ENCODE measurements at places on chromosomes 7 and 10. TPM values are rescaled to one million over a fixed set of nuclear protein-coding genes. Genes with fewer than 3 reads are reported as not detected.
A peak's percentile ranks its signal among the peaks of the same experiment; 100 is the strongest.

- peak; percentile 70 for DNase-seq
These were observed 474.6 kb upstream of the FZD8 start for GRCh38 chr10:36116731-36117130.

DNA sequence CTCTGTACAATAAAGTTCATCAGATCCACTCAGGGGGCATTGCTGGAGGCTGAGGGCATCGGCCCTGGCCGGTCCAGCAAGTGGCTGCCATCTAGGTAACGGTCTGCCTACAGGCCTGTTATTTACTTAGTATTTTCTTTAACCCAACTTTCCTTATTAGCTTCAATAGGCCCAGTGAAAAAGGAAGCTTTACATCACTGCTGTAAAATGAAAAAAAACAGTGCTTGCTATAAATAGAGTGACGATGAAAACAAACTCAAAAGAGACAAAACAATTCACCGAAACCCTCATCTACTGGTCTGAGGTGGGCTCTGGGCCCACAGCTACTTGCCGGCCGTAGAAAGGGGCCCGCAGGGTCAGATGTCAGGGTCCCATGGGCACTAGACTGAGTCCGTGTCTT is 192.5 kb downstream of the ELFN1 start:
- no peak for DNase-seq

- no peak for DNase-seq
These were observed 63.6 kb downstream of the INSIG1 start for GRCh38 chr7:155361346-155361680.

- DNase-seq, result peak; percentile 84
These were observed 88.5 kb upstream of the ATP6V0A4 start for GRCh38 chr7:138886501-138886917.

DNA sequence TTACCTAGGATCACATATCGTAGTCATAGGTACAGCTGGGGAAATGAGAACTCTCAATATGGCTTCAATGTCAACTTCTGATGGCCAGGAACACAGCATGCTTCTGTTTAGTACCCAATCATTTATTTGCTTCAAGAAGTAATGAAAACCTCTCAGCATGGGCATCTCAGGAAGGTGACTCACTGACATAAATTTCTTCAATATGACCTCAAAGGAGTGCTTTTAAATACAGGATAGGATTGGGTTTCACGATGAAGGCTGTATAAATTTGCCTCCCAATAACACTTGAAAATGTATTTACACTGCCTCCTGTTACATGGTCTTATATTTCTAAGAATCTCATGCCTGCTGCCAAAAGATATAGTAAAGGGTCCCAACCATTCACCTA is 15.1 kb downstream of the ITGA8 start:
- no peak for DNase-seq

- DNase-seq, result no peak
These were observed 103.3 kb upstream of the FAM133B start for GRCh38 chr7:92693519-92693918.

DNA sequence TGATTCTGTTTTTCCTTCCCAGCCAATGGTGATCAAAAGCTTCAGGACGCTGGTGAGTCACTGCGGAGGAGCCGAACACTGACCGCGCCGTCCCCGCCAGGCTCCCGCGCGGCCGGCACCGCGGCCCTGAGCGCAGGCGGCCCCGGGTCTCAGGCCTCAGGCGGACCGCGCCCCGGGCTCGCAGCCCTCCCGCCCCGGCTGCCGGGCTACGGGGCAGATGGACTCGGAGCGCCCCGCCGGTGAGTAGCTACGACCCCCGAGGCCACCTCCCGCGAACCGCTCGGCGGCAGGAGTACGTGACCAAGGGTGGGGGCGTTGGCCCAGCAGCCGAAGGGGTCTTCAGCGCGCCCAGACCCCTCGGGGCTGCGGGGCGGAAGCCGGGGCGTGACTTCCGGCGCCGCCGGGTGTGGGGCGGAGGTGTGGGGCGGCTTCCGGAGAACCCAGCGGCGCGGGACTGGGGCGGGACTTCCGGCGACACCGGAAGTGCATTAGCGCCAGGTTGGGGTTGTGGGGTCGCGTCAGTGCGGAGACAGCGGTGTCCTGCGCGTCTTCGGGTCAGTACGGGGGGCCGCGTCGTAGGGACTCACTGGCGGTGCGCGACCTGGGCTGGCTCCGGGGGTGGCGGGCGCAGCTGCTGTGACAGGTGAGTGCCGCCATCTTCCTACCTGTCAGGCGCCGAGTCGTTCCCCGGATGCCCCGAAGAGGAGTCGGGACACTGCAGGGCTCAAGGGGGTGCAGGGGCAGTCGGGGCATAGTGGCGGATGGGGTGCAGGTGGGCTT is at the start of gene WDR37:
TSS of gene WDR37 (plus strand) at position 60 of the 780 bp plus-strand sequence. CDS start 15,771 bp downstream, outside the sequence.
- peak; percentile 93 for DNase-seq

- DNase-seq, result no peak
These were observed 222.1 kb downstream of the WDR37 start for GRCh38 chr10:1278306-1278705.

- DNase-seq, result no peak
These were observed 334.8 kb downstream of the PARD3 start for GRCh38 chr10:34480345-34480744.

DNA sequence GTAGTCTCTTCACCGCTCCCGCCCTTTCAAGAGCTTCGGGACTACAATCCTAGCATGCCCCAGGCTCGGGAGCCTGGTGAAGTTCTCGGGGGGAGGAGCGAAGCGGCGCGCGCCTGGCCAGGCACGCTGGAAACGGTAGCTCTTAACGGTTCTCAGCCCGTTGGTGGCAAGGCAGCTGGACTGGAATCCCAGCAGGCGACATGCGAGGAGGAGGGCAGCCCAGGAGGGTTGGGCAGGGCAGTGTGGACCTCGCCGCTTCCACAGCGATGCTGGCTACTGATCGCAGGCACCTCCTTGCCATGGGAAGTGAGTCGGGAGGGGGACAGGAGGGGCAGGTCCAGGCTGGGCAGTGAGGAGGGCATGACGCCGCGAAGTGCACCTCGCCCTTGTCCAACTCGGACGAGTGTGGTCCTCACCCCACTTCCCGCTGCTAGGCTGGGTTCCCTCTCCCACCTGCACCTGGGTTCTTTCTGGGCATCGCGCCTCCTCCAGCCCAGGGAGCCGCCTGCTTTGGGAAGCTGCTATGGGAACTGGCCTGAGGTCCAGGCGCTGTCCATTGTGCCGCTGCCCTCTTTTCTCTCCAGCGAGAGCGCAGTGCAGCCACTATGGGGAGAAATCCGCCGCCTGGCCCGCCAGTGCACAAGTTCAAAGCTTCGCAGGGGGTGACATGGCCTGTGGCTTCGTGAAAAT is 367.8 kb upstream of the NUPR2 start:
- DNase-seq, result no peak

- peak; percentile 28 for DNase-seq
These were observed 137.9 kb downstream of the DNAJB6 start for GRCh38 chr7:157474685-157475084.

- DNase-seq, result peak; percentile 29
These were observed 52.6 kb downstream of the EVX1 start for GRCh38 chr7:27295236-27295635.

DNA sequence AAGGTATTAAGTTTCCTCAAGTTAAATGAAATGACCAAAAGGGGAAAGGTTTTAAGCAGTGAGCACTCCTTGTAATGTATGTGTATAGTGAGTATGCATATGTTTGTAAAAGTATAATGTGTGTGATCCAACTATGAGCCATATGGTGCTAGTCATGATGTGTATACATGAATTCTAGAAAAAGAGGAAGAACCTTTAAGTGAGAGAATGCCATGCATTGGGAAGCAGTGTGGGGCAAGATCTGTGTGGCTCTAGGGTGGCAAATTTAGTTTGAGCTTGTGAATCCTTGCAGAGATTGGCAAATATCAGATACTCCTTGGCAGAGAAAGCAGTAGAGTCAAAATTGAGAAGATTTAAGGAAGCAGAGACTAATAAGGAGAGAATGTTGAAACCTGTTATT is 435.0 kb downstream of the AUTS2 start:
- no peak for DNase-seq

DNA sequence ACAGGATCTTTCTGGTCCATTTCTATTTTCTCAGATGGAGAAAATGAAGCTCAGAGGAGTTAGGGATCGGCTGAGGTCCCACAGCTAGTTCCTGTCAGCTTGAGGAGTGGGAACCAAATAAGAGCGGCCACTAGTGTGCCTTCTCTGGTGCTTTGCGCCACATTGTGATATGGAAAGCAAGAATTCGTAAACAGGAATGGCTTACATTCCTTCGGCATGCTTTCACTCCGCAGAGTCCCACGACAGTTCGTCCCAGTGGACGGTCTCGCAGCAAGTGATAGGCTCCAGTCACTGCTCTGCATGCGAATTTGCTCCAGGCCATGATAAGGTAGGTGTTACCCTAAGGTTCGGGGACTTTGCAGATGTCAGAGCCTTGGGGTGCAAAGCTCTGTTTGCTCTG is 41.5 kb upstream of the PTF1A start:
- DNase-seq, result no peak

DNA sequence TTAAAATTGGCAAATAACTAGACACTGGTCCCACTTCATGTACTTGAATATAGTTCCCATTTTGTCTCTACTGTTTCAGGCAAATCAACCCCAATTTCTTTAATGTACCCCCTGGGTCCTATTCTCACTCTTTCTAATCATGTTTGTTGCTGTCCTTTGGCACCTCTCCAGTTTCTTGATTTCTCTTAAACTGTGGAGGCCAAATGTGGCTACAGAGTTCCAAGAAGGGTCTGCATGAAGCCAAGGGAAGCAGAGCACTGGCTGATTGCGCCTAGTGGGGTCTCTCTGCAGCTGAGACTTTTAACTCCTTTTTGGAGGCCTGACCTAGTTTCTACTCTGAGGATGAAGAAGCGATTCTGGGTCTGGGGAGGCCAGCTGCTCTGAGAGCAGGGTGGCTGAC is 6.7 kb upstream of the ADAM12 start:
- DNase-seq, result no peak

DNA sequence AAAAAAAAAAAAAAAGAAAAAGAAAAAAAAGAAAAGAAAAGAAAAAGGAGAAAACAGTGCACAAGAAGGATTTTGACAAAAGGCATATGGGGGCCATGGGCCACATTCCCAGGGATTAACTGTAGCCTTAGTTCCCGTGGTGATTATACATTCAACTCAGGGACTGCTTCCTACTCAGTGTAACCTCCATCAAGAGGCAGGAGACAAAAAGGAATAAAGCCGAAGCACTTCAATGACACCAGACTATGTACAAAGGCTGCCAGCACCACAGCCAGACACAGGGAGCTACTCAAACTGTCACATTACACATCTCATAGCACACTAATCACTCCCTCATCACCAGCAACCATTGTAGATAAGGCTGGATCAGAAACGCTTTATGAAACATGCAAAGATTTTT is 5.1 kb upstream of the PMPCB start:
- no peak for DNase-seq

- no peak for DNase-seq
These were observed 17.5 kb downstream of the NUDT1 start for GRCh38 chr7:2259480-2259879.

GRCh38 chr10:105844676-105845570 is 1203.8 kb downstream of the SORCS3 start:
- no peak for DNase-seq

DNA sequence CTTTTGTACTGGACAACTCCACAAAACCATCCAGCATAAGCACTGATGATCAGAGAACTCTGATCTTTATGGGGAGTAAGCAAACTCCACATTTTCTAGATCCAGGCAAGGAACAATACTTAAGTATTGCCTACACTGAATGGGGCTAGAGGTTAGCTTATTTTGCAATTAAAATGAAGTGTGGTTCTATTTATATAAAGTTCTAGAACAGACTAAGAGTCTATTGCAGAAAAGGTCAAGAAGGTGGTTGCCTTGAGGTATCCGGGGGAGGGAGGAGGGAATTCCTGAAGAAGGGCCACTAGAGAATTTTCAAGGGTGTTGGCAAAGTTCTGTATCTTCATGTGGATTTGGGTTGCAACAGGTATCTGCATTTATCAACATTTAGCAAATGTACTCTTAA is 477.9 kb downstream of the PLXNA4 start:
- no peak for DNase-seq

- DNase-seq, result no peak
These were observed 49.7 kb upstream of the KIF5B start for GRCh38 chr10:32105782-32106382.

DNA sequence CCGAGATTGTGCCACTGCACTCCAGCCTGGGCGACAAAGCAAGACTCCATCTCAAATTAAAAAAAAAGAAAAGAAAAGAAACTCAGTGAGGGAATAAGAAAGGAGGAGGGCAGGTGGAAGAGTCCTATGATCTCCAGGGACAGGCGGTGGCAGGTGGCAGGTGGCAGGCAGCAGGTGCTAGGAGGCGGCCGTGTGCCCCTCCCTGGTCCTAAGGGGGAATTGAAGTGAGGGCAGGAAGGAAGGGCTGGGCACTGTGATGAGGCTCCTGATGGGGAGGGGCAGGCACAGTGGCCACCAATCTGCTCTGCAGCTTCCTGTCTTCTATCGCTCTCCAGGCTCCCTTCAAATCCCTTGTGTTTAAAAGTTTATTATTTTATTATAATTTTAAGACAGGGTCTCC is 41.2 kb upstream of the UBE3C start:
- no peak for DNase-seq

- peak; percentile 49 for DNase-seq
These were observed 1.5 kb downstream of the MEST start for GRCh38 chr7:130493275-130493873.

DNA sequence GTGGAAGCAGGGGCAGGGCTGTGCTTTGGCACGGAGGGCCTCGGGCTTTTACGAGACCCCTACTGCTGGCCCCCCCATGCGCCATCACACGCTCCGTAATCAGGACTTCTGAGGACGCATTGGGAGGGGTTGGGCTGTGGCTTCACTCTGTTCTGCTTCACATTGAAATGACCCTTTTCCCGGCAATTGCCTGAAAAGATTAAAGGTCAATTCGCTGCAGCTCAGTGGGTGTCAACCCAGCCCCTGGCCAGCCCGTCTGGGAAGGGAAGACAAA is 41.7 kb upstream of the UBE3C start:
- peak; percentile 41 for DNase-seq

DNA sequence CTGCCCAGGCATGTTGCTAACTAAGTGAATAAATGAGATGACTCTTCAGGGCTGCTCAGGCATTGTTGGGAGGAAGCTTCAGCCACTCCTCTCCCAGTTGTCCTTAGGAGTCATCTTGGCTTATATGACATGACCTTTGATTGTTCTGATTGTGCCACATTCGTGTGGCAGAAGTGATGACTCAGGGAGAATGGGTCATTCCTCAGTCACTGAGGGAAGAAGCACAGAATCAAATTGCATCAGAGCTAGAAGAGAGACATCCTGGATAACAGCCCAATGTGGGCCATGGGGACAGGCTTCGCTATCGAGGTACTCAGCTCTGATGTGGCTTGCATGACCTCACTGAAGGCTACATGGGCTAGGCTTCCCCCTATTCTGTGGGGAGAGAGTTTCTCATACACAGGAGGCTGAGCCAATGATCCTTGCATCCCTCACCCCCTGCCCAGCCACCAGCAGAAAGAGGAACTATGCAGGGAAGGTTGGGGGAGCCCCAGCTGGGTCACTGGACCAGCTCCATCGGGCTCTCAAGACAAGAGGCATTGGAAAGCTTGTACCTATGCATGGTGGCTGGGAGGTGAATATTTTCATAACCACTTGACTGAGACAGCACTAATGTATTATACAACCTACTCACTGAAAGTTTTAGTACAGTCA is 6.0 kb upstream of the HMX3 start:
- no peak for DNase-seq

- peak; percentile 89 for DNase-seq
These were observed 18.8 kb downstream of the NUDT1 start for GRCh38 chr7:2260820-2261219.

SFRP4 gene
- 6.8 TPM for total RNA-seq

VWC2 gene
- 0.06 TPM for total RNA-seq

AKR1E2 gene
- 5.8 TPM for total RNA-seq

GRK5 gene
- total RNA-seq, result 18.7 TPM

CALHM1 gene
- total RNA-seq, result not detected

ATOH7 gene
- total RNA-seq, result 0.16 TPM

PRKAR2B gene
- total RNA-seq, result 6.9 TPM

LCOR gene
- 48.5 TPM for total RNA-seq

PON3 gene
- total RNA-seq, result 1.6 TPM

SVIL gene
- total RNA-seq, result 94.4 TPM

MBL2 gene
- total RNA-seq, result not detected
